Activated naive CD8-positive, alpha-beta T cell treated with anti-CD3 and anti-CD28 coated beads for 36 hours (primary cell): ENCODE measurements at places on chromosomes 5 and 9. TPM values are rescaled to one million over a fixed set of nuclear protein-coding genes. Genes with fewer than 3 reads are reported as not detected.

- DNase-seq = no peak
These were observed 106.7 kb upstream of the SLC28A3 start for GRCh38 chr9:84447305-84447704.

DNA sequence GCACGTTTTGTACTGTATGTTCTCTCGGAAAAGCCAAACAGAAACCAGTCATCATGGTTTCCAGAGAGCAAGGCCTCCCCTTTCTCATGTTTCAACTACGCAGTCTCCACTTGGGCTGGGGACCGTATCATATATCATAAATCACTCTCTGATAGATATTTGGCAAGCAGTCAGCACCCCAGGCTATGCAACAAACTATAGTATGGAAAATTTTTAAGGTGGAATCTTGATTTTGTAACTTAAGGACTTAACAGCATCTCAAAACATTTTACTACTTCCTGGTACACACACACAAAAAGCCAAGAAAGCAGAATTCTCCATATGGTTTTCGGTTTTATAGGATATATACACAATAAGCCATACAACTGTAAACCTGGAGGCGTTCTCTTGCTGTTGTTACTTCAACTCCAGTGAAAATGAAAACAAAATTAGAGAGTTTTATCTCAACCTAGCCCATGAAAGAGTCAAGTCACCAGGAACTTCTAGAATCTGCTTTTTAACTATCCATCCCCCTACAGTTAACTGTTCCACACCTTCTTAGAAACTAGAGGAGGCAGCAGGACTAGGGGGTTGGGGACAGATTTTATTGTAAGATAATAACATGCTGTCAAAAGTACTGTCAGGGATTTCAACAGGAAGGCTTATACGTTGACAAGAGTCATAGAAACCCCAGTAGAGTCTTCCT, 283.4 kb downstream of the NFIB start:
- DNase-seq = no peak

DNA sequence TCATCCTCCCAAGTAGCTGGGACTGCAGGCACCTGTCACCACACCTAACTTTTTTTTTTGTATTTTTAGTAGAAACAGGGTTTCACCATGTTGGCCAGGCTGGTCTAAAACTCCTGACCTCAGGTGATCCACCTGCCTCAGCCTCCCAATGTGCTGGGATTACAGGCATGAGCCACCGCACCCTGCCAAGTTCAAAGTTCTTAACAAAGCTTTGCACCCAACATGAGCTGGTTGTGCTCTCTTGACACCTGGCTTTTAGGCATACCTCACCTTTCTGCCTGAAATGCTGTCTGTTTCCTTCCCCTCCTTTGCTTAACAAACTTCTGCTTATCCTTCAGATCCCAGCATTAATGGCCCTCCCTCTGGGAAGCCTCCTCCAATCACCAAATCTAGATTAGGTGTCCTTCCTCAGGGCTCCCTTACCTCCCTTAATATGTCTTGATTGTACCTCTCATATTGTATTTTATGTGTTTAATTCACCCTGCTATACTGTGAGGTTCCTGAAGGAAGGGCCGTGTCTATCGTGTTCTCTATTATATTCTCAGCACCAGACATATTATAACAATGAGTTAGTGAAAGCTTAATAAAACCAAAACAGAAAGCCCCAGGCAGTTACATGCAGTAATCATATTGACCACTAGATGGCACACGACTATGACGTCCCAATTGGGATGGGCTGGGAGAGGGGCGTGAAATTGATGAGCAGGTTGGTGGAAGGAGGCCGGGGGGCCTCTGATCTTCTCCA, 62.9 kb upstream of the PPARGC1B start:
- peak; percentile 22 for DNase-seq

The PCDHB11 gene
- not detected for total RNA-seq

The SLC34A3 gene
- total RNA-seq = not detected
